ENCODE measurements at places on chromosomes 7 and 10.

DNA sequence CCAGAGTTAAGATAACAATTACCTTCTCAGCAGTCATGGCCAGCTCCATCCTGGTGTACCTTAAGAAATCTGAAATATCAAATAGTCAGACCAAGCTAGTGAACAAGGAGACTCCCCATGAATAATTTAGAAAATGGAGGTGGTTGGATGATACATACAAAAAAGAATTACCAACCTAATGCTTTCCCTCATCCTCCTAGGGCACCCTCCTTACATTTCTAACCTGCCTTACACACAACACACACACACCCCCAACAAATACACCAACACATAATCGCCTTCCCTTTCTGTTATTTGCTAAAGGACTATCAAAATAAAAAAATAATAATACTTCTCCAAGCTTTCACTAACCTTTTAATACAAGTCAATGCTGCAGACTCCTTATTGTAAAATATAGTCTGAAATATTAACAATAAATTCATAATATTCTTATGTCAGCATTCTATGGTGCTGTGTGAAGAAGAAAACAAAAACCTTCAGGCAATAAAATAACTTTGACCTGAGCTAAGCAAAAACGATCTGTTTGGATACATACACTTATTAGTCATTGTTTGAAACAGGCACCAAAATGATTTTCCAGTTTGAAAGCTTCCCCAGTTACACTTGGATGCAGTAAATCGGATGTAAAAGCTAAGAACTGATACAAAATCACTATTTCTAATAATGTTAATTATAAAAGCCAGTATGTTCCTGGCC is 3.4 kb downstream of the TWIST1 start:
- DNase-seq = no peak

- no peak for DNase-seq
Measured at GRCh38 chr10:78529262-78529661, 495.6 kb downstream of the RPS24 start.

- DNase-seq = no peak
Measured at GRCh38 chr10:126704649-126705048, 34.2 kb upstream of the C10orf90 start.

- no peak for DNase-seq
Measured at GRCh38 chr7:48518092-48518491, 346.8 kb downstream of the ABCA13 start.

- DNase-seq = no peak
Measured at GRCh38 chr10:125082881-125083575, 77.3 kb downstream of the CTBP2 start.

DNA sequence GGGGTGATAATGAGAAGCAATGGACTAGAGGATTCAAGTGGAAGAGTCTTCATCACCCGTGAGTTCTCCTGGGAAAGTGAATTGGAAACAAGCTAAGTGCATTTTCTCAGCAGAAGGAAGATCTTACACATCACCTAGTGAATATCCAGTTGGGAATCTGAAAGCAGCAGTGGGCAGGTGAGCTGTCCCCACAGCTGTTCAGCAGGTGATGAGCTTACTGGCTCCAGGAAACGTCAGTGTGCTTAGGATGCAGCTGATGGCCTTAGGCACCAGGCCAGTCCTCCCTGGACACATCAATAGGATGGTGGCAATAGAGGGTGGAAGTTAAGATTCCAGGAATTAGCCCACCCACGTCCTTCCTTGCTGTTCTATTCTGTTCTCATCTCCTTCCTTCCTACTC is 66.7 kb downstream of the NOD1 start:
- DNase-seq = no peak

- DNase-seq = no peak
Measured at GRCh38 chr7:68474661-68475216, 1123.5 kb upstream of the AUTS2 start.

GRCh38 chr7:51325908-51326307 is 9.3 kb upstream of the COBL start:
- DNase-seq = no peak

DNA sequence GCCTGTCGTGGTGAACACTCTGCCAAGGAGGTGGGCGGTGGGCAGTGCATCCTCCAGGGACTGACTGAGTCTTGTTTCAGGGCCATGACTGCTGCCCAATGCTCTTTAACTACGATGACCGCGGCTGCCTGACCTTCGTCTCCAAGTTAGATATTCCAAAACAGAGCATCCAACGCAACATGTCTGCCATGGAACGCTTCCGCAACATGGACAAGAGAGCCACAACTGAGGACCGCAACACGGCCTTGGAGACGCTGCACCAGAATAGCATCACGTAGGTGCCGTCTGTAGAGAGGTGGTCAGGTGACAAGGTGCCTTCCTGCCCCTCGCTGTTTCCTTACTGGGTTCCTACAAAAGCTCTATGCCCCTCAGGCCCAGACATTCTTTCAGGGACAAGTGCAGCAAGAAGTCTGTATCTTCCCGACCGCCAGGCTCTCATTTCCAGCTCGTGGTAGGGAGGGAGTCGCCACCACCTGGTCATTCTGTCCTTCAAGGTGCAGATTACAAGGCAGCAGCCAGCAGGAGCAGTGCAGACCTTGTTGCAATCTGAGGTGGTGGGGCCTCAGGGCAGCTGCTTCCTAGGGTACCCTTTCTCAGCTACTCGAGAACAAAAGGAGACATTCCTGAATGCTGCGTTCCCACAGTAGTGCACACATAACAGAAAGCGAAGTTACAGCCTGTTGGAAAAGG is 14.9 kb upstream of the ARPC1B start:
- no peak for DNase-seq

GRCh38 chr10:70106958-70107791 is 25.4 kb downstream of the AIFM2 start:
- no peak for DNase-seq

- no peak for DNase-seq
Measured at GRCh38 chr10:59550061-59550460, 159.6 kb downstream of the SLC16A9 start.

- DNase-seq = no peak
Measured at GRCh38 chr10:132208462-132209050, 21.8 kb downstream of the DPYSL4 start.

DNA sequence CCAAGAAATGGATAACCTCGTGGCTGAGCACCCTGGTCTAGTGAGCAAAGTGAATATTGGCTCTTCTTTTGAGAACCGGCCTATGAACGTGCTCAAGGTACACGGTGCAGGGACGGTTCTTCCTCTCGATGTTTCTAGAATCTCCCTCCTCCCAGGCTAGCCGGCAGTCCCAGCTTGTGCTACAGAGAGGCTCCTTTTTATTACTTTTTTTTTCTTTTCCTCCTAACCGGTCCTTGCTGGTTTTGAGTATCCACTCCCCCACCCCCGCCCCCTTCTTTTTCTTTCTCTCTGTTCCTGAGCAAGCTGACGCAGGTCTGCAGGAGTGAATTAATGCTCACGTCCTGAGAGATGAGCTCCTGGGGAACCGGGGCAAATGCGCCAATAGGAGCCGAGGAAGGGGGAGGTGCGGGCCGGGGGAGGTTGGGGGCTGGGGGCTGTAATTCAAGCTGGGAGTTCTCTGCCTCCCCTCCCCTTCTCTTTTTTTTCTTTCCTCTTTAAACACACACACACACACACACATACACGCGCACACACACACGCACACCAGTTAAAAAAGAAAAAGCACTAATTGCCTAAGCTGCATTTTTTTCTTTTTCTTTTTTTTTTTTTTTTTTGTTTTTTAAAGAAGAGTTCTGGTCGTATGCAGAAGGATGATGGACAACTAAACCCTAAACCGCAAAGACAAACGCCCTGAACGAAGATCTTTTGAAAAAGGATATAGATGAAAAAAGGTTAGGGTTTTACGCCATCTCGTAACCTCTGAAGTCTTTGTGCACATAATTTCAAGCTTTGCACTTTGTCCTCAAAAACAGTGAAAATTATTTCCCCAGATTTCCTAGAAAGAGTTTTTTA is 6.6 kb downstream of the CPA2 start:
- no peak for DNase-seq

DNA sequence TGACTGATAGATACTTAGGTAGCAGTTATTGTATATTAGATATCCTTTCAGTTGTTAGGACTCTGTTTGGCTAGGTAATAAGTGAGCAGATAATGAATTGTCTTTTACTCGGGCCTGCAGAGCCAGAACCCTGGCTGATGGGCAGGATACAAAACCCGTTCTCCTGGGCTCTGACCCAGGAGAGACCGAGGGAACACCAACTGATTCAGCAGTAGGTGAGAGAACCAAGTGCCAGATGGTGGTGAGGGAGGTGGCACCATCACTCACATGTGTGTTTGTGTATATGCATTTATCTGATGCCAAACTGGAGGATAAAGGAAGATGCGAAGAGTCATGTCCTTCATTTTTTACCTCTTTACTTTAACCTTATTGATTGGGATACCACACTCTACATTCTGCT is 115.7 kb upstream of the SAMD8 start:
- no peak for DNase-seq

DNA sequence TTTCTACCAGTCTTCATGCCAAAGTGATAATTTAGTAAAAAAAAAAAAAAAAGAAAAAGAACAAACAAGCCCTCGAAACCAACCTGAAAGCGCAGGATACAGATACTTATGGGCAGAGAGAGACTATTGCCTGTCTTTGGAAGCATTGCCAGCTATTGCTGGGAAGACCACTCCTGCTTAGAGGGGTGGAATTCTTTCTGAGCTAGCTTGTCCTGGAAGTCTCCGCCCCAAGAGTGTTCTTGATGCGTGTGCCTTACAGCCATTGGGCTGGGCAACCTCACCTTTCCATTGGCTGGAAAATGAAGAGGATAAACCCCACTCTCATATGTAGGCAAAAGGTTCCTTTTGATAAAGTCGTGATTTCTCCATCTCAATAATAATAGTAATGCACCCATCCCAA is 19.9 kb upstream of the INSYN2A start:
- DNase-seq = no peak

- no peak for DNase-seq
Measured at GRCh38 chr10:124008187-124008586, 85.2 kb downstream of the CHST15 start.

GRCh38 chr10:9535744-9536143 is 1481.3 kb downstream of the GATA3 start:
- DNase-seq = no peak

GRCh38 chr7:1681581-1681980 is 11.5 kb downstream of the ELFN1 start:
- DNase-seq = no peak

GRCh38 chr10:128956149-128956548 is 510.9 kb upstream of the MGMT start:
- no peak for DNase-seq

DNA sequence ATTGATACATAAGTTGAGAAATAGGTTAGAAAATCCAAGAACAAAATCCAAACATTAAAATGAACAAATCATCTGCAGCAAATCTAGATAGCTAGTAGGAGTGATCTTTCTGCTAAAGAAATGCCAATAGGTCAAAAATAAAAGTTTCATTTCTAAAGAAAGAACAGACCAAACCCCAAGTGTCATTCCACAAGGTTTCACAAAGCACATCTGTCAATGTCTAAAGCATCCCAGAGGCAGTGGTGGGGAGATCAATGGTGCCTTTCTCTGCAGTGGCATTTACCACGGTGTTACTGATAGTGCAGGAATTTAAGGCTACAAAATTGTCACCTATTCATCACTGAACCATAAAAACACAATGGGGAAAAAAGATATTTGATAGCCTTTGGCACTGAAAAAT is 147.9 kb downstream of the PARD3 start:
- DNase-seq = no peak

- peak; percentile 79 for DNase-seq
Measured at GRCh38 chr7:151008511-151009323, 15.6 kb downstream of the ATG9B start.

DNA sequence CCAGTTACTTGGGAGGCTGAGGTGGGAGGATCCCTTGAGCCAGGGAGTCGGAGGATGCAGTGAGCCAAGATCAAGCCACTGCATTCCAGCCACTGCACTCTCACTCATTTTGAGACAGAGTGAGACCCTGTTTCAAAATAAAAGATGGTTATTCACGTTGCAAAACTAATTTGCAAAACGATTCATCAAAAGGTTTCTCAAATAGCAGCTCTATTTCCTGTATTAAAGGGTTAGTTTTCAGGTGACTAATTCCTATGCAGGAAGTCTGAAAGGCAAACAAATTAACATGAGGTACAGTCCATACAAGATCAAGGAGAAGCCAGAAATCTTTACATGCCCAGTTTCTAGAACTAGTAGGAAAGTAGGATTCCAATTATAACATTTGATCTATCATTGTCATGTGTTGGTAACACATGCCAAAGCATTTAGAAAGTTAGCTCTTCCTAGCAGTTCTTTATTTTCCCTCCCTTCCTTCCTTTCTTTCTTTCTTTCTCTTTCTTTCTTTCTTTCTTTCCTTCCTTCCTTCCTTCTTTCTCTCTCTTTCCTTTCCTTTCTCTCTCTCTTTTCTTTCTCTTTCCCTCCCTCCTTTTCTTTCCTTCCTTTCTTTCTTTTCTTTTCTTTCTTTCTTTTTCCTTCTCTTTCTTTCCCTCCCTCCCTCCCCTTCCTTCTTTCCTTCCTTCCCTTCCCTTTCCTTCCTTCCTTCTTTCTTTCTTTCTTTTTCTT is 49.3 kb downstream of the DENND2A start:
- no peak for DNase-seq

- no peak for DNase-seq
Measured at GRCh38 chr7:134210976-134211663, 84.0 kb downstream of the LRGUK start.

DNA sequence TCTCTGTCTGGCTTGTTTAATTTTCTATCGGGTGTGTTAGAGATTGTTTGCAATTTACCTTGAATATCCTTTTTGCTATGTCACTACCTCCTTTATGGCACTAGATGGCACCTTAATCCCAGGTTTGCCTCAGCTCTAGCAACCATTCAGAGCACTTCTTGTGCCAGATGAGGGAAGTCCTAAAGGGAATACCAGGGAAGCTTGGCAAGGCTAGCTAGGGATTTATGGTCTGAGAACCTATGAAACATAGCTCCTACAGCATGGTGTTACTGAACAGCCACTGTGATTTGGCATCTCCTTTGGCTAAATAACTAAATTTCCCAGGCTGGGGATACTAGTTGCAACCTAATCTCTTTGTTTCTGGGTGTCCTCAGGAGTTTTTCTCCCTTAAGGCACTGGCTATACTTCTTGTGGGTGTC is 69.0 kb upstream of the VOPP1 start:
- DNase-seq = peak; percentile 13

DNA sequence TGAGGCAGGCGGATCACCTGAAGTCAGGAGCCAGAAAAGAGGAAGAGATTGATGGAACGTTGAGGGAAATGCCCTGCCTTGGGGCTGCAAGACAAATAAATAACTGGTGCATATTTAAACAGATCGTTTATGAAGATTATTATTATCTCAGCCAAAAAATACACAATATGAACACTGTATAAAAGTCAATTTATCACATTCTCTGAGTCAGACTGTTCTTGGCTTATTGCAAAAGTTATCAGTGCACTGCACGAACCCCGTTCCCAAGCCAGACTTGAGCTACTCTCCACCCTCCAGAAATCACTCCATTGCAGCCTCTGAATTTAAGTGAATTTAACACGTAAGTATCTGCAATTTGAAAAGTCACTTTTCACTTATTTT is 1.6 kb downstream of the DNMBP start:
- DNase-seq = no peak

- DNase-seq = no peak
Measured at GRCh38 chr10:27646604-27647175, 98.9 kb downstream of the MKX start.

- DNase-seq = no peak
Measured at GRCh38 chr7:66377045-66377444, 171.9 kb downstream of the TPST1 start.
